ENCODE measurements at places on chromosomes 7 and 10.

GRCh38 chr10:34024693-34025425, 690.4 kb upstream of the NRP1 start:
- no peak for DNase-seq

- no peak for DNase-seq
Measured at GRCh38 chr7:155284496-155285274, 13.0 kb upstream of the INSIG1 start.

- DNase-seq, result no peak
Measured at GRCh38 chr10:77332256-77332655, 305.4 kb downstream of the KCNMA1 start.

- no peak for DNase-seq
Measured at GRCh38 chr7:85156661-85157208, 30.1 kb downstream of the SEMA3D start.

GRCh38 chr7:48046458-48046857, 11.1 kb downstream of the C7orf57 start:
- DNase-seq, result no peak

- DNase-seq, result no peak
Measured at GRCh38 chr10:89342206-89342958, 14.6 kb downstream of the IFIT3 start.

- no peak for DNase-seq
Measured at GRCh38 chr10:61169294-61169693, 225.3 kb upstream of the RHOBTB1 start.

- no peak for DNase-seq
Measured at GRCh38 chr10:84156768-84157167, 16.8 kb upstream of the GPR15LG start.

GRCh38 chr7:120691915-120692314, 166.0 kb downstream of the TSPAN12 start:
- DNase-seq, result no peak

DNA sequence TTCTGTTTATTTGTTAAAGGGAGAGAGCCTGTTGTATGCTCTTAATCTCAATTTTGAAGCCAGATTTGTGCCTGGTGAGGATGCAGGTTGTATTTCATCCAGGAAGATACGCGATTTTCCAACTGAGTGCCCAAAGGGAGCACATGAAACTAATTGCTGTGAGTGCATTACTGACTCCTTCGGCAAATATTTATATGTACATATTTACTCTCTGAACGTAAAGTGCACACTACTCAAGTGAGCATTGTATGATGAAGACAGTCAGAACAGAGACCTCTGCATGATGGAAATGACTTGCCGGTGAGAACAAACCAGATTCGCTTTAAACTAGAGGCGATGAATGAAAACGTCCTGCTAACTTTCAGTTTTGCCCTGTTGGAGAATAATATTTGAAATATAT, 130.1 kb downstream of the MALRD1 start:
- no peak for DNase-seq

Measured in stimulated activated CD4-positive, alpha-beta T cell treated with anti-CD3 and anti-CD28 coated beads, Interleukin-1b, Interleukin-23, amount 100 ng/mL, for 24 hours (primary cell).